Vagina (tissue), 2 donors: ENCODE measurements at places on chromosomes 12 and 14. TPM values are rescaled to one million over a fixed set of nuclear protein-coding genes. Genes with fewer than 3 reads are reported as not detected.

Gene TSPAN8
- total RNA-seq: 2.9 TPM

DNA sequence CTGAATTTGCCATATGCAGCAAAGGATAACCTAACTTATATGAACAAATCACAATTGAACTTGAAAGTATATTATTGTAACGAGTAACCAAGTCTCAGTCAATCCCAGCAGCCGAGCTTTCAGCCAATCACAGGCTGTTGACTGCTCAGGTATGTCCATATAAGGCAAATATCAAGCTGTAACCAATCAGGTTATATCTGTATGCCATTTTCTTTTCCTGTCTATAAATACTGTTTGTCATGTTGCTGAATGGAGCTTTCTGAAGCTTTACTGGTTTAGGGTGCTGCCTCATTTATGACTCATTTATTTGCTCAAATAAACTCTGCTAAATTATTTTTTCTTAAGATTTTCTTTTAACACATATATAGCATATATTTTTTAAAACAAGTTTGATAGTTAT is 1059.5 kb downstream of the GALC start:
- no peak for DNase-seq
- H3K4me1 ChIP-seq: no peaks in the 10 kb centered on the region
- H3K4me3 ChIP-seq: no peak overlapping the region
- H3K27me3 ChIP-seq: no peaks in the 10 kb centered on the region

- H3K27ac ChIP-seq: no peak overlapping the region
- no peaks in the 10 kb centered on the region for H3K27me3 ChIP-seq
- H3K36me3 ChIP-seq: no peaks in the 10 kb centered on the region
- H3K4me3 ChIP-seq: no peak overlapping the region
- DNase-seq: no peak
- no peaks in the 10 kb centered on the region for H3K4me1 ChIP-seq
Observed at GRCh38 chr12:25320123-25321006, 69.6 kb upstream of the KRAS start.

DNA sequence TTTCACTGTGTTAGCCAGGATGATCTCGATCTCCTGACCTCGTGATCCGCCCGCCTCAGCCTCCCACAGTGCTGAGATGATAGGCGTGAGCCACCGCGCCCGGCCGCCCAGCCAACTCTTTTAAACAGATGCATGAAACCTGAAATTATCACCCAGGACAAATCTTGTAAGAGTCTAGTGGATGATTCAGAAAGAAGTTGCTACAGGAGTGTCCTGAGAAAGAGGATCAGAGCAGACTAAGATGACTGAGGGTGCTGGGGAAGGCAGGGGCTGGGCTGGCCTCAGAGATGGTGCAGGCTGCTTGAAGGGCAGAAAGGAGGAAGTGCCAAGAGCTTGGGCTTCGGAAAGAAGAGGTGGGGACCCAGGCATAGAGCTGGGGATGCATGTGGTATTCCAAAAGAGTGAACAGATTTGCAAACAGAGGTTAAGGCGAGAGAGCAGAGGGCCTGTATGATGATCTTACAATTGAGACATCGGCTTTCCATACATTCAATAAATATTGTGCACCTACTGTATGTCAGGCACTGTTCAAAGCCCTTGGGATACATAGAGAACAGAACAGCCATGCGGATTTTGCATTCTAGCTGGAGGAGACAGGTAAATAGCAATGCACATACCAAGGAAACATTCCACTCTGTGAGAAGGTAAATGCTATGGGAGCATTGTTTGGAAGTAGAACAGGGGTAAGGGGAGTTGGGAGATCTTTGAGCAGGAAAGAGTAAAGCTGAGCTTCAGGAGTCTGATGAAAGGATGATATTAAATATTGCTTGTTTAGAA is 7.4 kb upstream of the CD9 start:
- no peak overlapping the region for H3K27ac ChIP-seq
- no peaks in the 10 kb centered on the region for H3K27me3 ChIP-seq
- H3K36me3 ChIP-seq: no peaks in the 10 kb centered on the region
- peaks cover 12% of the 10 kb centered on the region for H3K4me1 ChIP-seq

DNA sequence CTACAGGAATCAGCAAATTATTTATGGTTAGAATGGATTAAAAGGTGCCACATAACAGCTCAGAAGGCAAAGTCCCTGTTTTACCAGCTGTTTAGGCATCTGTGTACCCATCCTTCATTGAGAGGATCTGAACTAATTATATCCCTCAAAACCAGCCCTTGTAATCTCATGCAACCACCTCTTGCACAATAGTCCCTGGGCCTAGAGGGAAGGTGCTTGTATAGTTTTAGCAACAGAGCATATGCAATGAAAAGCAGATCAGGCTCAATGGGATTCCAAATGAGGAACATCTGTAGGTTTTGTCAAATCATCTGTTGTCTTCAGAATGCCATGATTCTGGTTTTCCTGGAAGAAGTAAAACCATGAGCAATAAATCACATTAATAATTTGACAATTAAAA is 26.0 kb upstream of the GLIPR1L2 start:
- no peak overlapping the region for H3K4me3 ChIP-seq
- no peaks in the 10 kb centered on the region for H3K36me3 ChIP-seq
- no peak for DNase-seq
- H3K27me3 ChIP-seq: no peaks in the 10 kb centered on the region
- H3K4me1 ChIP-seq: no peaks in the 10 kb centered on the region

DNA sequence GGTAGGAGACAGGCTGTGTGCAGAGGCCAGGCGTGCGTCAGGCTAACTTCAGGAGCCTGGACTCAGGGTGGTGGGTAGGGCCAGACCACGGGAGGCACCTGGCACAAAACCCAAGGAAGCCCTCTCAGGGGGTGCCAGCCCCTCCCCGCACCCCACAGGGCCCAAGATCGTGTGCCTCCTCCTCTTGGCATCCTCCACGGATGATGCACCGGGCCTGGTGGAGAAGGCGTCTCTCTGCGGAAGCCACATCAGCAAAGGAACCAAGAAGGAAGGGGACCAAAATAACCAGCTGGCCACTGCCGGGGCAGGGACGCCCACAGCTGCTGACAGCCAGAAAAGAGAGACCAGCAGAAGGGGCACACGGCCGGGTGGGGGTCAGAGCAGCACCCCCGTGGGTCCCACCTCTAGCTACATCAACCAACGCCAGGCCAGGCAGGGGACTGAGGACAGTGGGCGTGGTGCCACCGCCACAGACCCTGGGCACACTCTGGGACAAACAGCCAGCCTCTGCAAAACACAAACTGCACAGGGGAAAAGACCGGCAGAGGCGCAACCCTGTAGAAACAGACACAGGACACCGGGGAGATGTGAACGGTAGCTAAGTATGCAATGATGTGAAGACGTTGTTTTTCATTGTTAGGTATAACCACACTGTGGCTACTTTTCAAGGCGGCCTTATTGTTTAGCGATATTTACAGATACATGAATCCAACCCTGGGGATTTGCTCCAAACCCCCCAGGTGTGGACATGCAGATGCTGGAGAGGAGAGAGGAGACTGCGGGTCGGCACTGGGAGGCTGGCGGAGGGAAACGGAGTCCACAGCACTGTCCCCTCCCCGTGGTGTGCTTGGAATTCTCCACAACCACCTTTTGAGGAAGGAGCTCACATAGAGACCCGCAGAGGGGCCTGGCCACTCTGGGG is 26.1 kb upstream of the C14orf180 start:
- H3K27ac ChIP-seq: no peak overlapping the region
- no peak for DNase-seq
- H3K4me3 ChIP-seq: no peak overlapping the region
- no peaks in the 10 kb centered on the region for H3K4me1 ChIP-seq
- H3K36me3 ChIP-seq: no peaks in the 10 kb centered on the region
- no peaks in the 10 kb centered on the region for H3K27me3 ChIP-seq
